SK-N-SH (cell line): ENCODE measurements at places on chromosomes 12 and 14. TPM values are rescaled to one million over a fixed set of nuclear protein-coding genes. Genes with fewer than 3 reads are reported as not detected.

DNA sequence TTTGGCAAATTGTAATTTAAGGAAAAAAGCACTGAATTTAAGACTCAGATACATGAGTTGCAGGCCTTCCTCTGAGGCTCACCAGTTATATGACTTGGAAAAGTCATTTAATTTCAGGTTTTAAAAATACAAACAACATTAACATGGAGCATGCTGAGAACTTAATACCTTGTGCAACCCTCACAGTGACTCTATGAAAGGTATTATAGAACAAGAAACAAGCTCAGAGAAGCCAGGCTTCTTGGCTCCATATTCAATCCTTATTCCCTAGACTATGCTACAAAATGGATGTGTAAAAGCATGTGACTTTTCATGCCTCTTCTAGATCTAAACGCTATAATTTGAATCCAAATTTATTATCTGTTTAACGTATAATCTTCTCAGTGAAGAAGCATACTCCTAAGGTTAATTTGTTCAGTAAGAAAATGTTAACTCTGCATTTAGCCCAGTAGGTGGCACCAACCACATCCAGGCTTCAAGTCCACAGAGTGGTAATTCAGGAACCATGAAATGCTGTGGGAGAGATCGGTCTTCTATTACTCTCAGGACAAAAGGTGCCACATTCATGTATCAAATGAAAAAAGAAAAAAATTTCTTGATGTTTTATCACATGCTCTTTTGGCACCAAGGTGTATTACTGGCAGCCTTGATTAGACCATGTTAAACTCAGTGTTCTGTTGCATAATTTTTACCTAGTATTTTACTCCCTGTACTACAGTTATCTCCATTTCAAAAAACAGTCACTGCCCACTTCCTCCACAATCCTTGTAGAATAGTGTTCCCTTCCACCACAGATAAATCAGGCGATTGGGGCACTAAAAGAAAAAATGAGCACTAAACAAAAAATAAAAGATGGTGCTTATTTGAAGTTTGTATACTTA lies 9.3 kb downstream of the CCDC196 start:
- H3K4me1 ChIP-seq = no peaks in the 10 kb centered on the region
- H3K4me3 ChIP-seq = no peak overlapping the region; the same call in 1 of the 2 replicates
- peak; percentile 40 for DNase-seq
- H3K27ac ChIP-seq = no peak overlapping the region
- H3K27me3 ChIP-seq = no peaks in the 10 kb centered on the region

DNA sequence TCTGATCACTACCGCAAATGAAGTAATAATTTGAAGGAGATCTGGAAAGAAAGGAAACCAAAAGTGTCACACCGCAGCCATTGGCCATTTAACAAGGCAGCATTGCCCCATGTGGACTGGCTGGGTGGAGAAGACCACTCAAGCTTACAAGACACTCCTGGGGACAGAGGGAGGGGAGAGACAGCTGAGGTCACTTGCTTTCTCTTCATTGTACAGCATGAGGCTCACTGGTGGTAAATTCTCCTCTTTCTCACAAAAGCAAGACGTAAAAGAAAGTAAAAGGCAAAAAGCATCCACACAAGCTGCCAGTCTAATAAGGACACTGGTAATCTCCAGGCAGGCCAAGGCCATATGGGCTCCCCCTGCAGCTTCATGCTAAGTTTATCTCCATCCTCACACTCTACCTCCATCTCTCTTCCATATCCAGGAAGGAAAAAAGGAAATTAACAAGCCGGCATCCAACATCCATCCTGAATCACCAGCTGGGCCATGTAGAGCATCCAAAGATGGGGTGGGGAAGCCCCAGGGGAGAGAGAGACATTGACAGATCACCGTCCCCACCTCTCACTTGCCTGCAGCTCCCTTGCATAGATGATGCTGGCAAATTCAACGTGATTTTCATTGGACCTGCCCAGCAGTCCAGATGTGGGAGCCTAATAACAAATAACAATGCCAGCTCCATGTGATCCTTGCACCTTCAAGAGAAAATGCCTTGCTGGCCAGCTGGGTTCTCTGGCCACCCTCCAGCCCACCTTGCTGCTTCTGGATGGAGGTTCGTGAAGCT lies 100.6 kb downstream of the DPF3 start:
- H3K27me3 ChIP-seq = no peaks in the 10 kb centered on the region
- no peaks in the 10 kb centered on the region for H3K36me3 ChIP-seq

DNA sequence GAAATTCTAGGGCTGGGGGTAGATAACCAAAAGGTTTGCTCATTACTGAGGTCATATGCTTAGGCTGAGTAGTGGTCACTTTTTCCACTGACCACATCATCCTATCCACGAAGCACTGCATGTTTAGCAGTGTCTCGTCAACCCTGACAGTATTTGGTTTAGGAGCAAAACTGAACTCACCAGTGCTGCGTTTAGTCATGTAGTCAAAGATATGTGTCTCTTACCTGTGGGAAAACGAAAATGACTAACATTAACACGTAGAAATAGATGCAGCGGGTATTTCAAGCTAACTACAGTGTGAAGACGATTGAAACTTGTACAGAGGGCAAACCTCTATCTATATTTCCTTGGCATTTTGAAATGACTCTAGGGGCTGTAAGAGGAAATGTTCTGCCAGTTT lies 34.6 kb downstream of the MTHFD1 start:
- H3K27ac ChIP-seq = no peak overlapping the region
- DNase-seq = no peak
- H3K36me3 ChIP-seq = peaks cover 21% of the 10 kb centered on the region
- H3K4me1 ChIP-seq = peaks cover 10% of the 10 kb centered on the region
- no peaks in the 10 kb centered on the region for H3K27me3 ChIP-seq

GRCh38 chr14:105223260-105223659 lies 25.1 kb upstream of the BTBD6 start:
- peaks cover 32% of the 10 kb centered on the region; the same call in 1 of the 2 replicates for H3K36me3 ChIP-seq
- H3K4me1 ChIP-seq = peaks cover 26% of the 10 kb centered on the region; the same call in 1 of the 2 replicates
- H3K27me3 ChIP-seq = no peaks in the 10 kb centered on the region
- H3K27ac ChIP-seq = no peak overlapping the region; the same call in 1 of the 2 replicates
- no peak overlapping the region for H3K4me3 ChIP-seq
- no peak for DNase-seq

- H3K36me3 ChIP-seq = no peaks in the 10 kb centered on the region
- no peak overlapping the region for H3K27ac ChIP-seq
- no peaks in the 10 kb centered on the region for H3K27me3 ChIP-seq
- H3K4me3 ChIP-seq = no peak overlapping the region
Observed at GRCh38 chr12:93746572-93747168, 69.5 kb downstream of the CRADD start.

- H3K4me1 ChIP-seq = peaks cover 4% of the 10 kb centered on the region; the same call in 1 of the 2 replicates
- H3K36me3 ChIP-seq = peaks cover 29% of the 10 kb centered on the region
- DNase-seq = peak; percentile 85
- peak overlapping the region; percentile 64 for H3K4me3 ChIP-seq
- H3K27me3 ChIP-seq = no peaks in the 10 kb centered on the region
Observed at GRCh38 chr14:73491256-73492042, 716 bp downstream of the RIOX1 start.

FGF6 gene
- not detected in 2 replicates for polyA plus RNA-seq

A2ML1 gene
- not detected in 2 replicates for polyA plus RNA-seq

CLEC6A gene
- not detected in 2 replicates for polyA plus RNA-seq

C12orf50 gene
- polyA plus RNA-seq = 0.03 and 0.10 TPM in 2 replicates

HSPB8 gene
- 1.2 and 1.6 TPM in 2 replicates for polyA plus RNA-seq

IL22 gene
- not detected in 2 replicates for polyA plus RNA-seq
